ENCODE measurements at places on chromosomes 1 and 21.

GRCh38 chr21:35220301-35220700 lies 171.2 kb upstream of the RUNX1 start:
- no peak for DNase-seq

DNA sequence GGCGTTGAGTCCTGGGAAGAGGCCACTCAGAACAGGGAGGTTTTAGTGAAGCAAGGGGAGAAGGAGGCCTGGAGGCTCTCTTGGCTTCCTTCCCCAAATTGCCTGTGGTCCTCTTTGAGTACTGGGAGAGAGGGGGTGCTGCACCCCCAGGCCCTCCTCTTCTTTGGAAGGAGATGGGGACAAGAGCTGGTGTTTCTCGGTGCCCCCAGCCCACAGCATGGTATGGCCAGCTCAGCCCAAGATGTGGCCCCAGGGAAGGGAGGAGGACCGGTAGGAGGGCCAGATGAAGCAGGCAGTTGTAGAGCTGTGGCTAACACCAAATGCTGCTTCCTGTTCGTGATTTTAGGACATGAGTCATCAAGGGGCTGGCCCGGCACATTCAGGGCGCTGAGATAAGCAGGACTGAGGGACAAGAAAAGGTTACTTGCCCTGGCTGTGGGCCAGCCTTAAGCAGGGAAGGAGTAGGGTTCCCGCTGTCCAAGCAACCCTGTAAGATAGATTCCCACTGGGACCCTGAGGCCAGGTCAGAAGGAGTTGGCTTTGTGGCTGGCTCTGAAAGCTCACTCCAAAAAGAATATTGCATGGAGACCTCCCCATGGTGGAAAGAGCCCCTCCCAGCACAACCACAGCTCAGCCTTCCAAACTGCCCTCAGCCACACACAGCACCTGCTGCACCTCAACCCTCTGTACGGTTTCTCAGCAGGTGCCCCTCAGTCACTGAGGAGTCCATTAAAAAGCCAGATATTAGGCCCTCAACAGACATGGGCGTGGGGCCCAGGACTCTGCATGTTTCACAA lies 4.9 kb upstream of the TNFRSF1B start:
- no peak for DNase-seq

- no peak for DNase-seq
These were observed 175.9 kb downstream of the PAPPA2 start for GRCh38 chr1:176638713-176639526.

- DNase-seq = no peak
These were observed 57.0 kb downstream of the SASS6 start for GRCh38 chr1:100075773-100076172.

DNA sequence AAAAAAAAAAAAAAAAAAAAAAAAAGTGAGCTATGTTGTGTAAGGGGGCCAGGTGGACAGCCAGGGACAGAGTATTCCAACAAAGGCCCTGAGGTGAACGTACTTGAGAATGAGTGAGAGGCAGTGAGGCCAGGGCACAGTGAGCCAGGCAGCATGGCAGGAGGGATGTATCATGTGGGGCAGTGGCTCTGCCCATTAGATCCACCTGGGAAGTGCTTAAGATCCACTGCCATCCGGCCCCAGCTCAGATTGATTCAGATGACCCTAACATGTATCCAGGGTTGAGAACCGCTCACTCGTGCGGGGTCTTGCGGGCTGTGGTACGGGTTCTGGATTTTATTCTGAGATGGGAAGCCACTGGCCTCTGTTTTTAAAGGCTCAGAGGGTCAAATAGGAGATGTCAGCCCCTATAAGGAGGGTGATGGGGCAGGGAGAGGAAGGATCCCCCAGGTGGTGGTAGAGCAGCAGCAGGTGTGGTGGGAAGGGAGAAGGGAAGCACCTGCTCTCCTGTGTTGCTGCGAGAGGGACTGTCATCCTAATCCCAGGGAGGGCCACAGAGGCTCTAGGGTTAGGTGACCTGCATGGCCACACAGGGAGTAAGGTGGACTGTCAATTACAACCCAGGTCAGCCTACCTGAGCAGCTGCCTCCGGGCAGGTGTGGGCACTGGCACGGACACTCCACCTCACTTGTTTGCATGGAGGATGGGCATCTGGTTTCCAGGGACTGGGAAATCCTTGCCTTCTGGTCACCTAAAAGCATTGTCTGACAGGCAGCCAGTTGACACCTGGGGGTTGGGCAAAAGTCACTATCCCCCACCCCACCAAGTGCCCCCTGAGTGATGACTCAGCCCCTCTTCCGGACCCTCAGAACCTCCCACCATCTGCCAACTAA lies 31.6 kb downstream of the CDK18 start:
- DNase-seq = no peak

DNA sequence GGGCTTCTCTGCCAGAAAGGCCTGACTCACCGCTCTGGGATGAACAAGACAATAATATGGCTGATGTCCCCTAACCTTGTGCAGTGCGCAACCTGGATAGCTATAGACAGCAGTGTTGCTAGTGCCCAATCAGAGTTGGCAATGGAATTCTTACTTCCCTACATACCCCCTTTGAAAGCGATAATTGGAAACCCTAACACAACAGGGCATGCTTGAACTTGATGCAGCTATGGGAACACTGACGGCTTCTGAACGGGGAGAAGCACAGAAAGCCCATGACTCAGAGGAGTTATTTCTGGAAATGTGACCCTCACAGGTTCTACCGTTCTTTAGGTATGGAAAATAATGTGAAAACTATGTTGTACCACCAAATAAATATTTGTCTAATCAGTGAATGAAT lies 200.6 kb downstream of the TRABD2B start:
- DNase-seq = no peak

DNA sequence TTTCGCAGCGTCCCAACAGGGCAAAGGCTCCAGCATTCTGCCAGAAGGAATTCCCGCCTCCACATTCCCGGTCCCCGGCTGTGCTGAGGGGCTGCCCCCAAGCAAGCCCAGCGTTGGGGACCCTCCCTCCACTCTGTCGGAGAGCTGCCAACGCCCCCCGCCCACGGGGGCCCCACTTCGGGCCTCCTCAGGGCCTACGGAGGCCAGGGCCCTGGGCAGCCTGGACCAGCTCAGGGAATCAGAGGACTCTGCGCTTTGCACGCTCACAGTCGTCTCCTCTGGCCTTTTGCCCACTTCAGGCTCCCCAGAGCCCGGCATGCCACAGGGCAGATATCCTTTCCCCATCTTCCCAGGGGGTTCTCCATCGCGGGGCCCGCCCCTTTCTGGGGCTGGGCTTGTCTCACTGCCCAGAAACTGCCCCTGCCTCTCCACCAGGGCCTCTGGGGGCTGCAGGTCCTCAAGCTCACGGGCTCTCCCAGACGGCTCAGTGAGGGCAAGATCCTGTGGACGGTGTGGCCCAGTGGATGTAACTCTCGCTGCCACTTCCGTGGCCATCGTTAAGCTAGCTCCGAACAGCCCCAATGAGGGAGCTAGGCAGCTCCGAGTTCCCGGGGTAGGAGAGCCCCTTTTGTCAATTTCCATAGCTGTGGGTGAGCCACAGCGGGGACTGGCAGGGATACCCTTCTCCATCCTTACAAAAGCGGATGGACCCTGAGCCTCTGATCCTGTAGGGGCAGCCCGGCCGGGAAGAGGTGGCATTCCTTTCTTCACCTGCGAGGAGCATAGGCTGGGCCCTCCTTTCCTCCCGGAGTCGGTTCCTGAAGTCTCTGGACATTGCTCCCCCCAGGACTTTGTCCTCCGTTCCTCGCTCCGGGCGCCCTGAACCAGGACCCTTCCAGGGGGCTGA lies 2.8 kb downstream of the ITPKB start:
- DNase-seq = no peak

DNA sequence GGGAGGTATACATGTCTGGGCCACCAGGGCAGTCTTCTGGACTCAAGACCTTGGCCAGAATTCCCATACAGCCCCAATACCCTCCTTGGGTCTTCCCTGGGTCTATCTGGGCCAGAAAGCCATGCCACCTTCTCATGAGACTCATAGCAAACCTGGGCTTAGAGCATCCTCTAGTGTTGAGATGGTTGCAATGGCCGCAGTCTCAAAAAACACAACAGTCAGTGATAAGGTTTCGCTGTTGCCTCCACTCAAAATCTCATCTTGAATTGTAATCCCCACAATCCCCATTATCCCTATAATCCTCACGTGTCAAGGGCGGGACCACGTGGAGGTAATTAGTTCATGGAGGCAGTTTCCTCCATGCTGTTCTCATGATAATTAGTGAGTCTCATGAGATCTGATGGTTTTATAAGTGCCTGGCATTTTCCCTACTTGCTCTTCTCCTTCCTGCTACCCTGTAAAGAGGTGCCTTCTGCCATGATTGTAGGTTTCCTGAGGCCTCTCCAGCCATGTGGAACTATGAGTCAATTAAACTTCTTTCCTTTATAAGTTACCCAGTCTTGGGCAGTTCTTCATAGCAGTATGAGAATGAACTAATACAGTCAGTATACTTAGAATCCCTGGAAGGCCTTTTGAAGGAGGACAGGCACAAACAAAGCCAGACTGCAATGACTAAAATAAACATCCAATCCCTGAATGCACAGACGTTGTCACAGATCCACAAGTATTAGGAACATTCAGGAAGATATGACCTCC lies 77.0 kb downstream of the CTH start:
- DNase-seq = no peak

Measured in nucleus accumbens (tissue), 56 donors.